ENCODE measurements at places on chromosomes 1 and 21. TPM values are rescaled to one million over a fixed set of nuclear protein-coding genes. Genes with fewer than 3 reads are reported as not detected.

- H3K4me1 ChIP-seq, result no peaks in the 10 kb centered on the region
- DNase-seq, result no peak
These were observed 104.4 kb downstream of the NFIA start for GRCh38 chr1:61186753-61187152.

DNA sequence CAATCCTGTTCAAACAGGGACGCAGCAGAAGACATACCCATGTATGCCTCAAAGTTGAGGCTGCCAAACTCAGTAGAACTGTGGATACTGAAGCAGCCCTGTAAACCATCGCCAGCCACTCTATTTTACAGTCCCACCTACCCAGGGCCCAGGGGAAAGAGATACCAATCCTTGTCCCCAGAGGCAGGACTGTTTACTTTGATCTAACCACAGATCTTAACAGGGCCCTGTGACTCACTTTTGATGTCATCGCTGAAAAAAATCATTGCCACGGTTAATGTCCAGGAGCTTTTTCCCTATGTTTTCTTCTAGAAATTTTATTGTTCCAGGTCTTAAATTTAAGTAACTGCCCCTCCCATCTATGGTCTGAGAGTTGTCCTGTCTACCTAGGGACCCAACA is 538.4 kb upstream of the NCAM2 start:
- no peak for DNase-seq
- no peak overlapping the region for H3K4me3 ChIP-seq
- H3K27me3 ChIP-seq, result no peaks in the 10 kb centered on the region
- H3K27ac ChIP-seq, result no peak overlapping the region
- H3K4me1 ChIP-seq, result no peaks in the 10 kb centered on the region

GRCh38 chr1:9281071-9281827 is 11.4 kb upstream of the SPSB1 start:
- H3K36me3 ChIP-seq, result no peaks in the 10 kb centered on the region
- no peaks in the 10 kb centered on the region for H3K4me1 ChIP-seq
- no peak for DNase-seq
- no peak overlapping the region for H3K27ac ChIP-seq
- H3K27me3 ChIP-seq, result no peaks in the 10 kb centered on the region

TNFAIP8L2 gene
- total RNA-seq, result not detected

- peaks cover 3% of the 10 kb centered on the region for H3K36me3 ChIP-seq
- H3K27ac ChIP-seq, result no peak overlapping the region
- no peak for DNase-seq
- H3K27me3 ChIP-seq, result no peaks in the 10 kb centered on the region
- H3K4me1 ChIP-seq, result no peaks in the 10 kb centered on the region
- no peak overlapping the region for H3K4me3 ChIP-seq
These were observed 9.5 kb downstream of the STX6 start for GRCh38 chr1:181013144-181013543.

- H3K36me3 ChIP-seq, result no peaks in the 10 kb centered on the region
- no peaks in the 10 kb centered on the region for H3K27me3 ChIP-seq
- H3K27ac ChIP-seq, result no peak overlapping the region
- H3K4me3 ChIP-seq, result no peak overlapping the region
- no peaks in the 10 kb centered on the region for H3K4me1 ChIP-seq
These were observed 14.7 kb downstream of the LYPLAL1 start for GRCh38 chr1:219188331-219188803.

DNA sequence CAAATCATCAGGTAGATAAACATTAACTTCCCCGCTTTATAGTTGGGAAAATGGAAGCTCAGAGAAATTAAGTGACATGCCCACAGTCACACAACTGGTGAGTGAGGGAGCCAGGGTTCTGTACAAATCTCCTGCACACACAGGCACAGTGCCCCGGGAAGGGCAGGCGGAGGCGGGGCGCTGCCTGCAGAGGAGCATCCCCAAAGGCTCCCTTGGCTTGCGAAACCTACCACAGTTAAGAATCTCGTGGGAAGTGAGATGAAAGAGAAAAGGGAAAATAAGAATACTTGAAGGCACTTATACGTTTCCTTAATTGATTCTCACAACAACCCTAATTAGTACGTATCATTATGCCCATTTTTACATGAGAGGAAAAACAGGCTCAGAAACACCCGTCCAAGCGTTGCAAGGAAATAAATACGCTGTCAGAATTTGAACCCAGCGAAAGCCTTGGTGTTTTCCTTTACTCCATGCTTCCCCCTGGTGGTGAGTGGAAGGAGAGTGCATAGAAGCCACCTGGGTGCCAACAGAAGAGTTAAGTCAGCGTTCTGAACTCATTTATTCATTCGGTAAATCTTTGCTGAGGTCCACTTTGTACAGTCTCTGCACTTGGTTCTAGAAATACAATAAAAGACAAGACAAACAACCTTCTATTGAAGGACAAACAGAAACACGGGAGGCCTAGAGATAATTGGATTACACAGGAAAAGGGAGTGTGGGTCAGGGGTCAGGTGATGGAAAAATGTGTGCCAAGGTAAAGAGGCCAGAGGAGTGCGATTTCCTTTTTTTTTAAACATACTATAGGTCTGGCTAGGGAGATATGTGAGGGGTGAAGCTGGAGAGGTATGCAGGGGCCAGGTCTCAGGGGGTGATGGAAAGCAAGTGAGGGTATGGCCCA is 28.4 kb downstream of the ACP6 start:
- no peaks in the 10 kb centered on the region for H3K36me3 ChIP-seq
- H3K27me3 ChIP-seq, result no peaks in the 10 kb centered on the region
- no peak overlapping the region for H3K4me3 ChIP-seq
- H3K27ac ChIP-seq, result no peak overlapping the region
- no peaks in the 10 kb centered on the region for H3K4me1 ChIP-seq
- no peak for DNase-seq

DNA sequence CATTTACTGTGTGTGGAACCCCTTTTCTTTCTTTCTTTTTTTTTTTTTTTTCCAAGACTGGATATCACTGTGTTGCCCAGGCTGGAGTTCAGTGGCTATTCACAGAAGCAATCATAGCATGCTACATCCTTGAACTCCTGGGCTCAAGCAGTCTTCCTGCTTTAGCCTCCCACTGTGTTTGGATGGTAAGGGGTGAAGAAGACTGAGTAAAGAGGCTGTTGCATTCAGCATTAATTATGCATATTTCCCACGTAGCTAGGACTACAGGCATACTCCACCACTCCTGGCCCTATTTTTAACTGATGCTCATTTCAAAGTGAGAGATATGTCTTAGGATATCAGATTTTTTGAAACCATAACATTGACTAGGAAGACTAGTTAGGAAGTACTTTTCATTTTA is 39.5 kb downstream of the PHACTR4 start:
- H3K4me3 ChIP-seq, result no peak overlapping the region
- no peak overlapping the region for H3K27ac ChIP-seq
- no peaks in the 10 kb centered on the region for H3K36me3 ChIP-seq
- no peak for DNase-seq
- H3K4me1 ChIP-seq, result 0 out of 2 replicates have a peak, but pooled peaks cover 2% of the 10 kb centered on the region
- H3K27me3 ChIP-seq, result no peaks in the 10 kb centered on the region

- no peak overlapping the region for H3K27ac ChIP-seq
- no peaks in the 10 kb centered on the region for H3K36me3 ChIP-seq
- no peaks in the 10 kb centered on the region for H3K4me1 ChIP-seq
- H3K27me3 ChIP-seq, result no peaks in the 10 kb centered on the region
- DNase-seq, result no peak
These were observed 17.7 kb upstream of the OBSCN start for GRCh38 chr1:228190182-228190581.

DNA sequence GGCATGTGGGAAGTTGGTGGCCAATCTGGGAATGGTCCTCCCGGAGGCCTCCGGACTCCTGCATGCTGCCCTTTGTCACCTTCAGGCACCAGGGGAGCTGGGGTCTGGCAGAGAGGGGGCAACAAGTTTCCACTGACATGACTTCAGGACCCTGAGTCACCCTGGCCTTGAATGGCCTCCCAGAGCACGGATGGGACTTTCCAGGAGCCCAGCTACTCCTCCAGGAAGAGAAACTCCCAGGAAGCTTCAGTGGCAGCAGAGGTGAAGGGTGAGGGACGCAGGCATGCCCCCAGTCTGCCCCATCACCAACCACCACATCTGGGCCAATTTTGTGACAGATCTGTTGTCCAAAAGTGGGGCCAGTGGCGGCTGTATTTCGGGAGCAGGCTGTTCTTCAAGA is 55.9 kb upstream of the WASF2 start:
- no peak overlapping the region for H3K27ac ChIP-seq
- no peak overlapping the region for H3K4me3 ChIP-seq
- DNase-seq, result no peak
- peaks cover 24% of the 10 kb centered on the region for H3K36me3 ChIP-seq

ARMH1 gene
- 0.68 TPM for total RNA-seq

GRCh38 chr1:168447871-168448270 is 95.9 kb downstream of the XCL2 start:
- no peak for DNase-seq
- H3K4me1 ChIP-seq, result no peaks in the 10 kb centered on the region
- no peaks in the 10 kb centered on the region for H3K27me3 ChIP-seq
- H3K4me3 ChIP-seq, result no peak overlapping the region
- peaks cover 9% of the 10 kb centered on the region for H3K36me3 ChIP-seq

GRCh38 chr21:37378700-37379139 is 12.1 kb downstream of the DYRK1A start:
- peaks cover 11% of the 10 kb centered on the region for H3K4me1 ChIP-seq
- no peaks in the 10 kb centered on the region for H3K27me3 ChIP-seq
- no peaks in the 10 kb centered on the region for H3K36me3 ChIP-seq
- peak overlapping the region; percentile 3 for H3K4me3 ChIP-seq

PAQR6 gene
- 14.6 TPM for total RNA-seq

DNA sequence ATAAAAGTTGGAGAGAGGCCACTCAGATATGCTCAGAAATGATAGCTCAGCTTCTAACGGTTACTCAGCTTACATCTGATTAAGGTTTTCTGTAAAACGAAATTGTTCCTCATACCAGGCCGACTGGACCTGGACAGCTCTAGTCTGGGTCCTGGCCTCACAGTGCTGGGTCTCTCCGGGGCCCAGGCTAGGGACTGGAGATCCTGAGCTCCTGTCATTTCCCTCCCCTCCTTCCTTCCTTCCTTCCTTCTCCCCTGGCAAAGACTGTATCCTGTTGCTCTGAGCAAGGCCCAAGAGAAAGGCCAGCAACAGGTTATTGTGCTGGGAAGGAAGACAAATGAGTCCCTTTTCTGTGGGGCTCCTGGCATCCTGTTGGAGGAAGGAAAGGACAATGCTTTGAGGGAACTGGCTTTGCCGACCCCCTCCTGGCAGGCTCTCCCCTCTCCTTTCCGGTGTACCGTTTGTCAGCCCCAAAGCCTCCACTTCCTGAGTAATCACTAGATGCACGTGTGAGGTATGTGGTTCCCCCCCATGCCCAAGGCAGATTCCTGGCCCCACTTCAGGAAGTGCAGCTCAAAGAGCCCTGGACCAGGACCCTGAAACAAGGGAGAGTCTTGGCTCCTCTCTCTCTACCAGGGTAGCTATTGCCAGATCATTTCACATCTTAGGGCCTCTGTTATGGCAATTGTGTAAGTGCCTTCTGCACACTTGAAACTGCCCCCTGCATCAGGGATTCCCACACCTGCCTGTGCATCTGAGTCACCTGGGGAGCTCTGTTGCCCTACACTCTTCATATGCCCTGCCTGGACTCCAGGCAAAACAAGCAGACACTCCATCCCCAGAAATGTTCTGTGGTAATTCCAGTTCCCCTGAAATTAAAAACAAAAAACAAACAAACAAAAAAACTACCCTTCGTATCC is 212.7 kb upstream of the FGGY start:
- no peaks in the 10 kb centered on the region for H3K27me3 ChIP-seq
- H3K4me3 ChIP-seq, result no peak overlapping the region
- H3K36me3 ChIP-seq, result peaks cover 6% of the 10 kb centered on the region
- H3K4me1 ChIP-seq, result peaks cover 8% of the 10 kb centered on the region
- DNase-seq, result peak; percentile 66

DNA sequence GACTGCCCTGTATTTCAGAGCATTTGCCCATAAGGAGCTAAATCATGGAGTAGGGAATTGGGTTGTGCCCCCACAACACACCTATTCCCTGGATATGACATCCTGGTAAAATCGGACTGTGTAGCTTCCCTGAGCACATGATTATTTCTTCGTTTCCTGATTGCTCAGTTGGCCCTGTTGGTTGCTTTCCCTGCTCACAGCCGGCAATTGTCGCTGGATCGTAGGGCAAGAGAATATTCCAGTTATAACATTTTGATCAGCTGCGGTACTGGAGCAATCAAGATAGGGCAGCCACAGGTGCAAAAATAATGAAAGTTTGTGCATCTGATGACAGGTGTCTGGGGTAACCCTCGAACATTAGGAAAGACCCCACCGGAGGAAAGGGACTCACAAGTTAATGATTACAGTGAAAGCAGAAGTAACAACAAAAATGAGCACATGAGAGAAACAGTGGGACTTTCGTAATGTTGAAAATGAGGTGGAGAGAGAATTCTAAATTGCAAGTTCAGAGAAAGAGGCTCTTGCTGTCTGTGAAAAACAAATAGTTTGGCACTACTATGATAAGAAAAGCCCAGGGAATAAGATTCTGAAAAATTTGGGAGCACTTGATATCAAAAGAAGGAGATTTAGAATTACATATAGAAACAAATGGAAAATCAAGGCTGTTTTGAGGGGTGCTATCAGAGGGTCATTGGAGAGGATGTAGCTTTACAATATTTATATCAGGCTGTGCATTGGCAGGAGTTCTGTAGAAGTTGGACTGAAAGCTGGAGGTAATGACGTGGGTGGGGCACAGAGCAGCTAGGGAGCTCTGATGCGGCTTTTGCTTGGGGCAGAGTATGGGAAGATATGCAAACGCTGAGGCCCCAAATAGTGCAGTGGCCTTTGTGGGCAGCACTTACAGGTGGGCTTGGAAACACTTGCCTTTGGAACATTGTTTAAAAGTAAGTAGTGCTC is at the start of gene MAB21L3:
MAB21L3 (plus strand) TSS at position 833 of the 957 bp plus-strand sequence. CDS start 1,217 bp downstream, outside the sequence.
- no peaks in the 10 kb centered on the region for H3K36me3 ChIP-seq
- no peaks in the 10 kb centered on the region for H3K4me1 ChIP-seq
- DNase-seq, result no peak
- H3K27me3 ChIP-seq, result no peaks in the 10 kb centered on the region

ZNF695 gene
- 22.3 TPM for total RNA-seq

LRRC38 gene
- 0.72 TPM for total RNA-seq

- no peak overlapping the region for H3K27ac ChIP-seq
- no peaks in the 10 kb centered on the region for H3K27me3 ChIP-seq
- no peaks in the 10 kb centered on the region for H3K36me3 ChIP-seq
- no peaks in the 10 kb centered on the region for H3K4me1 ChIP-seq
- no peak for DNase-seq
These were observed 9.6 kb upstream of the AMY2B start for GRCh38 chr1:103561643-103562395.

GRCh38 chr21:46100426-46100825 is 2.5 kb downstream of the COL6A2 start:
- peaks cover 5% of the 10 kb centered on the region for H3K27me3 ChIP-seq
- peak overlapping the region; percentile 16 for H3K4me3 ChIP-seq
- no peak overlapping the region for H3K27ac ChIP-seq

TAL1 gene
- total RNA-seq, result 0.04 TPM

DNA sequence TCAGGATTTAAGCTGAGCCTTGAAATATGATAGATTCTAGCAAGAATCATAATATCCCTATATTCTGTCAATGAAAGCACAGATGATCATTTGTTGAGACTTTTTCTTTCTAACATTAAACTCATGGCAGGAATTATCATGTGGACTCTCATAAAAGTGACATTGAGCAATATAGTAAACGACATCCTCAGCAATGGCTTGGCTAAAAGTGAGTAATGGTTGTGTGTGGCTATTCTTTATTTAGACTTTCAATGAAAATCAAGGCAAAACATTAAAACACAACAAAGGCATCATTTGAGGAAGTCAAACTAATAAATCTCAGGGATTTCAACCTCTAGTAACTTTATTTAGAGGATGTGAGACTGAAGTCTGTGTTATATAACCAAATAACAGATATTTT is 257.8 kb upstream of the ADGRL4 start:
- H3K27ac ChIP-seq, result no peak overlapping the region
- H3K4me1 ChIP-seq, result peaks cover 11% of the 10 kb centered on the region
- no peak for DNase-seq
- no peak overlapping the region for H3K4me3 ChIP-seq
- no peaks in the 10 kb centered on the region for H3K27me3 ChIP-seq

GRCh38 chr1:1348420-1349255 is 580 bp downstream of the DVL1 start:
- no peaks in the 10 kb centered on the region for H3K4me1 ChIP-seq
- no peak overlapping the region for H3K27ac ChIP-seq
- H3K36me3 ChIP-seq, result no peaks in the 10 kb centered on the region
- no peaks in the 10 kb centered on the region for H3K27me3 ChIP-seq
- H3K4me3 ChIP-seq, result peak overlapping the region; percentile 72
